ENCODE measurements at places on chromosomes 1 and 21. TPM values are rescaled to one million over a fixed set of nuclear protein-coding genes. Genes with fewer than 3 reads are reported as not detected.

GRCh38 chr1:3386205-3387002 lies 68.1 kb upstream of the ARHGEF16 start:
- DNase-seq = no peak

DNA sequence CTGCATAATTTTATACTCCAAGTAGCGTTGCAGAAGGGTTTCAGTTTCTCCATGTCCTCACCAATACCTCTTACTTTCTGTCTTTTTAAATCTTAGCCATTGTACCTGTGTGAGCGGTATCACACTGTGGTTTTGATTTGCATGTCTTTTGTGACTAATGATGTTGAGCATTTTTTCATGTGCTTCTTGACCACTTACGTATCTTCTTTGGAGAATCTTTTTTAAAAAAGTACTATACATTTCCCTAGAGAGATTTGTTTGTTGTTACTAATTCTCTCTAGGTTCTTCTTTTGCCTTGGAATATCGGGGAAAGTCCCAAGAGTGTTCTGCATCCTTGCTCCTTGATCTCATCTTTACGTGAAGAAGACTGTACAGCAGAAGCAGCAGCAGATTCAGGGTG lies 81.8 kb upstream of the WARS2 start:
- DNase-seq = no peak

The PDIK1L gene
- 15.6 TPM for total RNA-seq

DNA sequence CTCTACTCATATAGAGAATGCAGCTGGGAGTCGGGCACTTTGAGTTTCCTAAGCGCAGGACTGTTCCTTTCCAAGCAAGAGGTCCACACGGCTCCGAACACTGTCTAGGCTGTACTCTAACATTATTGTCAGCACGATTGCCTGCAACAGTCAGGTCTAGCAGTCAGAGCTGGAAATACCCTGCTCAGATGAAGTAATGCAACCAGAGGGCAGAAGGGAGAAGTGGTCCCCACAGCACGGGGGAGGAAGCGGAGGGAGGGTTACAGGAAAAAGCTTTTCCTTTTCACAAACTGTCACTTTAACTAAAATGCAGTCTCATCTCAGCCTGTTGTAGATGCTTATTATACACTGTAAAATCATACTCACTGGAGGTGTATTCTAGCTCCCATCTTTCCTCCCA lies 98.9 kb upstream of the SLC44A3 start:
- DNase-seq = no peak

All from transverse colon (tissue), 4 donors.